Brain (organoid and tissue), 16 donors: ENCODE measurements at places on chromosomes 7 and 10.
A peak's percentile ranks its signal among the peaks of the same experiment; 100 is the strongest.

DNA sequence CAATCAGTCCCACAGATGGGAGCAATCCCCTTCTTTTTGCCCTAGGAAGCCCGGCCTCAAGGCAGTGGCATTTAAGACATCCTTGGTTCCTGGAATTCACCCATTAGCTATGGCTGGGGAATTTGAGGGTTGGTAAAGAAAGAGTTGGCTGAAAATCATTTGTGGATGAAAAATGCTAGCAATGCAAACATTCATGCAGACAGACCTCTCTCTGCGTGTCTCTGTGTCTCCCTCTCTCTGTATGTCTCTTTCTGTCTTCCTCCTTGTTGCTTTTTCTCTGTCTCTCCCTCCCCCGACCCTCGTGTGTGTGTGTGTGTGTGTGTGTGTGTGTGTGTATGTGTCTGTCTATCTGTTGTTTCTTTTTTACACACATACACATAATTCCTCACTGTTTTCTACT, 19.4 kb downstream of the LDB3 start:
- no peak for DNase-seq

DNA sequence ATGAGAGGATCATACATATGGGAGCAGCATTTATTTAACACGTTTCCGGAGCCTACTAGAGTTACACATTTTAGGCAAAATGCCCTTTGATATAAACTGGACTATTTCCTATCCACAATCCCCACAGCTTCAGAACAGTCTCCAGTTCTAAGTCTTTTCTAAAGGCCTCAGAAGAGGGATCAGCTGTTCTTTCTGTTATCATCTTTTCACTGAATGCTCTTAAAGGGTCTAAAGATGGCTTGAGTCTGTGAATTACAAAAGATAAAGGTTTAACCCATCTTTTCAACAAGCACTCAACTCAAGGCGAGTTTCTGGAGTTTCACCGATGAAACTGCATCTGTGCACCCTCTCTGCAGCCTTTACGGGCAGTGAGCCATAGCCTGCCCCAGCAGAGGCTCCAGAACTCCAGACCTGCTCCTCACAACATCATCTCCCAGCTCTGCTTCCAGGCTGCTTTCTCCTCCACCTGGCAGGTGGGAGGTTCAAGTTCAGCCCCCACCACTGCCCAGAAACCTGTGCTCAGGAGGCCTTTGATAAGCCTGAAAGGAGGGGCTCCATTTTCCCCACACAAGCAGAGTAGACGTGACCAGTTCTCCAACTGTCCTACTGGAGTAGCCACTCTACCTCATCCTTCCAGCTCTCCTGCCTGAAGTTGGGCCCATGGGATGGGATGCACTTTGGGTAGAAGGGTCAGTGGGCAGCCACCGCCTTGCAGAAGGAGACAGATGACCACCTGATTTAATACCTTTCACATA, 53.4 kb downstream of the HSPA12A start:
- DNase-seq, result peak; percentile 90

GRCh38 chr10:12921163-12921562, 80.3 kb downstream of the CCDC3 start:
- no peak for DNase-seq

DNA sequence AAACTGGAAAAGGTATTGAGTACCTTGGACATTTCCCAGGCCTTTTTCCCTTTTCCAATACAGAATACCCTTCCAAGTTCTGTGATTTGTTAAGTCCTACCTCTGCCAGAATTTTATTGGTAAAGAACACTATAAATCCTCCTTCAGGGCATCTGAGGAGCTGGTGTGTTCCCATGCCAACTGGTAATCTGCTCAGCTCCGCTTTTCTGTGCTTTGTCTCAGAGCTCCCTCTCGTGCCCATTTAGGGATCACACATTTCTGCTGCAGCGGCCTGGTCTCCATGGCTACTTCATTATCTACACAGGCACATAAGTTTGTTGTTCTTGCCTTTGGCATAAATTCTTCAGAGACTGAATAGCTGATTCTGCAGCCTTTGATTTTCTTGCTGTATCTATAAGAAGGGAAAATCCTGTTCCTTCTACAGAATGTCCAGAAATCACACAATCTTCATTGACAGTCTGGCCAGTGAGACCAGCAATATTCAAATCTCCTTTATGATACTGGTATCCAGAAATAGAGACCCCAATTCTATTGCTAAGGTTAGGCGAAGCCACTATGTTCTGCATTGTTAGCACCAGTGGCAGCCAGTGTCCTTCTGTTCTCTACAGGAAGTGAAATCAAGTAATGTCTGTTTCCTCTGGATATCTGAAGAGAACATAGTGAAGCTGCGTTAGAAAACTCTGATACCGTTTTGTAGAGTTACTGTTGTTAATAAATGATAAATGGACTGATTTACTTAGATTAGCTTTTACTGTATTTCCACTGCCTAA, 51.9 kb downstream of the DENND11 start:
- DNase-seq, result peak; percentile 96

GRCh38 chr7:27438881-27439589, 196.4 kb downstream of the EVX1 start:
- DNase-seq, result no peak

- no peak for DNase-seq
These were observed 400.1 kb downstream of the PARD3 start for GRCh38 chr10:34415039-34415438.

DNA sequence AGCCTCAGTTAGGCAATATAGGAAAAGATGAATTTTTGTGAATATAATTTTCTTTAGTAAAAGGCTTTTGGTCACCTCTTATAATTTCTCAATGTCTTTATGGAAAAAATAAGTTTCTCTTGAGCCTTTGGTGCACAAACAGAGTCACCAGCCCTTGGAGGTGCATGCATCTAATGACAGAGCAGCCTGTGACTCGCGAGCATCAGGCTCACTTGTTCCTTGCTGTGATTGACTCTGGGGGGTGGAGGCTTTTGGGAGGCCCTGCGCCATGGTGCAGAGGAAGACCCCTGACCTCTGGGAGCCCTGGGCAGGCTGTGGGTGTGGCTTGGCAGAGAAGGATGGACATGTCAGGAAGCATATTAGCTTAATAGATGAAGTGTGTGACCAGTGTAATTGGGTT, 60.2 kb downstream of the FIGNL1 start:
- DNase-seq, result no peak

DNA sequence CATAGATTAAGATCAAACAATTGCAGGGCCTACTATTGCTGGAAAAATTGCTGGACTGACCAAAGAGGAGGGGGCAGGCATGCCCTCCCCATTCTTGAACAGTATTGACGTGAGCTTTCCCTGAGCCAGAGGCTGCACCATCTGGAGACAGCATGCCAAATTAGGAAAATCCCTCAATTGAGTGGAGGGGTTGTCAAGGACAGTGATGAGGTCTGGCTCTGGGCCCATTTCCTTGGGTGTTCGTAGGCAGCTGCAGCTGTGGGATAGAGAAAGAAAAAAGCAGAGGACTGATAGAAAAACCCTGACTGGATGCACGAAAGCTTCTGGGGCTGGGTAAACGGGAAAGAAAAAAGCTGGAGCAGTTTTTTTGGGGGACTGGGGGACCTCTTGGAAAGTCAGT, 22.8 kb upstream of the ORC5 start:
- DNase-seq, result peak; percentile 79

DNA sequence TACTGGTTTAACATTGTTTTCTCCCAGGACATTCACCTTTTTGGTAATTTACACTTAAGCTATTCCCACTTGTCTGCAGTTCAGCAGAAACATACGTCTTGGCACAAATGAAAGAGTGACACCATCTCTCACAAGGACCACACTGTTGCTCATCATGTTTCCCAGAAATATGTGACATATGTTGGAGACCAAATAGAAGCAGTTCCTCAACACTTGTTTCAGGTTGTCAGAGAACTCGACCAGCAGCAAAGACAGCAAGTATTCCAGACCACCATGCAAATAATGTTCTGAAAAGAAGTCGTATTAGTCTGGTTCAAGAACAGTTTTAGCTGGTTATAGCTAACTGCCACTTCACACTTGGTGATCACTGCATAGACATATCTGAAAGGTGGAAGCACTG, 81.3 kb upstream of the KLF6 start:
- peak; percentile 61 for DNase-seq

DNA sequence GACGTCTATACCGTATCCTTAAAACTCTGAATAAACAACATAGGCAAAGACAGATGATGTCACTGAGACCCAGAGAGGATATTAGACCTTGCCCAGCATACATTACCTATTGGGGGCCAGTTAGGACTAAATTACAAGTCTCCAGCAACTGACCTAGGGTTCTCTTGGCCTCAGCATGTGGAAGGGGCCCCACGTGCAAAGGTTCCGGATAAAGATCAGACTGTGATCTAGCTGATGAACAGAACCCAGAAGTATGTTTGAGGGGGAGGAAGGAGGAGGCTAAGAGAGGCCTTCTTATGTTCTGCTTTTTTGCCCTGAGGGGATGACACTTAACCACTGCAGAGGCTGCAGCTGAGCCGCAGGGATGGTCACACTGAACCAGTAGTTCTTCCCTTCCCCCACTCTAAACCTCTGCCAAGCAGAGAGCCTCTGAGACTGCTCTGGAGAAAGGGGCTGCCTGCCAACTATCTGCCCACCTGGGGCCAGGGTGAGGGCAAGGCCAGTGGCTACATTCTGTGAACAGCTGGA, 24.0 kb upstream of the KMT2C start:
- DNase-seq, result no peak

GRCh38 chr10:60942788-60943315, 1.1 kb downstream of the RHOBTB1 start:
- peak; percentile 80 for DNase-seq

DNA sequence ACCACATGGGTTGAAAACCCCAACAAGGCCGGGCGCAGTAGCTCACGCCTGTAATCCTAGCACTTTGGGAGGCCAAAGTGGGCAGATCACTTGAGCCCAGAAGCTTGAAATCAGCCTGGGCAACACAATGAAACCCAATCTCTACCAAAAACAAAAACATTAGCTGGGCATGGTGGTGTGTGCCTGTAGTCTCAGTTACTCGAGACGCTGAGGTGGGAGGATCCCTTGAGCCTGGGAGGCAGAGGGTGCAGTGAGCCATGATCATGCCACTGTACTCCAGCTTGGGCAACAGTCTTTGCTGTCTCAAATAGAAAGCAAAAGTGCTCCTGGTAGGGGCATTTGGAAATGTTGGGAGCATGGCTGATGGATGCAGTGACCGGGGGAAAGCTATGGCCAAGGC, 209.6 kb upstream of the PLXNA4 start:
- no peak for DNase-seq

- DNase-seq, result no peak
These were observed 1.5 kb downstream of the NUDCD3 start for GRCh38 chr7:44488955-44489354.

DNA sequence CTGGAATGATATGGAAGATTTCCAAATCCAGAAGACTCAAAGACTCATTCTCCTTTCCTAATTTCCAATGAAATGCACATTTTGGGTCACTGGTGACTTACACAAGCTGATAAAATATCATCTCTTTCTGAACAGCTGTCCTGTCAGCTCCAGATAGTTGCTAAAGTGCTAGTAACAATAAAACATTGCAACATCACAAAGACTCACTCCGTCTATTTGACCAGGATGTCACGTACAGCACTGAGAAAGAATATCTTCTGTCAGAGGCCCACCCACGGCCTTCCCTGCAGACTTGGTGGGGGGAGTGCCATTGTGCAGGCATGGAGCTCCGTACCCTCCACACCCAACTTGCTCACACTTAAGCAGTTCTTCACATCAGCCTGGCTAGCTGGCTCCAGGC, 78.9 kb upstream of the EGR2 start:
- DNase-seq, result no peak

DNA sequence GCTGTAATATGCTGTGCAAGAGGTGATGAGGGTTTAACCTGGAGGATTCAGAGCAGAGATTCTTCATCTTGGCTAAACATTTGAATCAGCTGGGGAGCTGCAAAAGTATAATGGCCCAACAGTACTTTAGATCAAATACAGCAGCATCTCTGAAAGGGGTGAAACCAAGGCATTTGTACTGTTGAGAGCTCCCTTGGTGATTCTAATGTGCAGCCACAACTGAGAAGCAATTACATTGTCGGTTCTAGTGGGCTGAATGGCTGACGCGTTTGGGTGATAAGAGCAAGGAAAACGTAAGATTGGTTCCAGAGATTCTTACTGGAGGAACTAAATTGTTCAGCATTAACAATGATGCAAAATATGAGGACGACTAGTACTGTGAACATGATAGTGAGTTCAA, 269.7 kb downstream of the AGMO start:
- no peak for DNase-seq

GRCh38 chr10:30182191-30183054, 123.0 kb upstream of the JCAD start:
- DNase-seq, result no peak

- no peak for DNase-seq
These were observed 68.9 kb downstream of the TES start for GRCh38 chr7:116279217-116279616.

DNA sequence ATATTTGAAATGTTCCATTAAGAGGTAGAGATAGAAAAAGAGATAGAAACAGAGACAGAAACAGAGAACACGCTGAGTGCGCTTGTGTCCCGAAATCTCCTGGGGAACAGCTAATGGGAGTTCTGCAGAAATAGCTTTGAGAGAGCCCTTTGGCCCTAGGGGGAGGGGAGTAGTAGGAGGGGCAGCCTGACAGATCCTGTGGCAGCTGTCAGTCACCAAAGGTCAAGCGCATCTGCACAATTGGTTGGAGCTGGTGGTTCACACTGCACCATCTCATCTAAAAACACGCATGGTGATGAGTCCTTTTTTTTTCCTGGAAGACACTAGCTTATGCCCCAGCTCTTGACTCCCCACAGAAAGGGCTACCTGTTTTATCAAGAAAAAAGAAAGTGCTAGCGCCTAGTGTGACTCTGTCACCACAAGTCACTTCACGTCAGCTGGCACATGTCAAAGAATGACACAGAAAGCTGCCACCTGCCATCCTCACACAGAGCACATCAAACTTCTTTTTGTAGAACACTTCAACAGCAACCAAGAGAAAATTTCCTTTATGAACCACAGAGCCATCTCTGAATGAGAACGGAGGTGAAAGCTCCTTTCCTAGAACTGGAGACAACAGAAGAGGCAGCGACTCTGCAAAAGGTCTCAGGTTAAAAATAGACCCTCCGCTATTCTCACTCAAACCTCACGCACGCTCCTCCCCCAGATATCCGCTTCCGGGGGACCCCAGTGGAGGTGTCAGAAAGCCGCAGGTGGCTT, 125.7 kb downstream of the GFRA1 start:
- DNase-seq, result no peak

GRCh38 chr10:78301481-78301880, 267.8 kb downstream of the RPS24 start:
- DNase-seq, result no peak

- peak; percentile 74 for DNase-seq
These were observed 141.0 kb downstream of the PLXNA4 start for GRCh38 chr7:132435016-132435990.

GRCh38 chr10:25797888-25798429, 136.1 kb upstream of the MYO3A start:
- DNase-seq, result no peak

DNA sequence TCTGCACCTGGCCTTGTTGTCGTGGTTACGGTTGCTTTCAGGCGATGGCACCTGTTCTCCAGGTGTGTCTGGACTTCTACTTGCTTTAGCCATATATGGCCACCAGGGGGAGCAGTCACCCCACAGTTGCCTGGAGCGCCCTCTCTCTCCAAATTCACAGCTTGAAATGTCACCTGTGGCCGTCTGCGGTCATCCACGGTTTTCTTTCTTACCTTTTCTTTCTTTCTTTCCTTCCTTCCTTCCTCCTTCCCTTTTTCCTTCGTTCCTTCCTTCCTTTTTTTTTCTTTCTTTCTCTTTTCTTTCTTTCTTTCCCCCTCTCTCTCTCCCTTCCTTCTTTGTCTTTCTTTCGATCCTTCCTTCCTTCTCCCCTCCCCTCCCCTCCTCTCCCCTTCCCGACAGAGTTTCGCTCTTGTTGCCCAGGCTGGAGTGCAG, 150.5 kb upstream of the VKORC1L1 start:
- DNase-seq, result peak; percentile 48
